ENCODE measurements at places on chromosomes 16 and 17.
A peak's percentile ranks its signal among the peaks of the same experiment; 100 is the strongest.

GRCh38 chr17:2107506-2107905 lies 52.6 kb downstream of the HIC1 start:
- no peak for DNase-seq

DNA sequence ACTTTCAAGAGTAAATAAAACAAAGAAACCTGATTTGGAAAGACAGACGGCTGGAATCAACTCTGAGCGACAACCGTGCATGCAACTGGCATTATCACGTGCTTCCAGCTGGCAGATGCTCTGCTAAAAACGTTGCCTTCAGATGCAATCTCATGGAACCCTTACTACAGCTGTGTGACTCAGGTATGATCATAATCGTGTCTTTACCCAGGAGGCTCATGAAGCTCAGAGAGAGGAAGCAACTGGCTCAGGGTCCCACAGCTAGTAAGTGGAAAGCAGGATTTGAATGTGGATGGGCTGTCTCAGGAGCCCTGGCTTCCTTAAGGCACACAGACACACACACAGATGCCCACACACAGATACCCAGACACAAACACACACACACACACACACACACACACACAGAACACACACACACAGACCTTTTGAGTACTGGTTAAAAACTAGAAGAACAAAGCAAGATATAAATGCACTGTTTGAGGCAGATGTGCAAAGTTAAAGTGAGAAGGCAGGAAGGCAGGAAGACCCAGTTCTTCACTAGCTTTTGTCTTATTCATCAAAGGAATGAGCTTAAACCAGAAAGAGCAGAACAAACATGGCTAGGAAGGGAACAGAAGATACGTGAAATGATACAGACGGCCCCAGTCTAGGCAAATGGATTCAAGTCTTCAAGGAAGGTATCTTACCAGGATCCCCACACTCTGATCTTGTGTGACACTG lies 275.2 kb downstream of the MAF start:
- no peak for DNase-seq

- DNase-seq: no peak
Measured at GRCh38 chr16:83772806-83773205, 35.0 kb upstream of the HSBP1 start.

GRCh38 chr16:53878216-53878615 lies 174.3 kb downstream of the FTO start:
- DNase-seq: no peak

- no peak for DNase-seq
Measured at GRCh38 chr16:70614208-70614951, 32.0 kb upstream of the IL34 start.

- DNase-seq: no peak
Measured at GRCh38 chr17:78888941-78889518, 14.0 kb downstream of the CEP295NL start.

DNA sequence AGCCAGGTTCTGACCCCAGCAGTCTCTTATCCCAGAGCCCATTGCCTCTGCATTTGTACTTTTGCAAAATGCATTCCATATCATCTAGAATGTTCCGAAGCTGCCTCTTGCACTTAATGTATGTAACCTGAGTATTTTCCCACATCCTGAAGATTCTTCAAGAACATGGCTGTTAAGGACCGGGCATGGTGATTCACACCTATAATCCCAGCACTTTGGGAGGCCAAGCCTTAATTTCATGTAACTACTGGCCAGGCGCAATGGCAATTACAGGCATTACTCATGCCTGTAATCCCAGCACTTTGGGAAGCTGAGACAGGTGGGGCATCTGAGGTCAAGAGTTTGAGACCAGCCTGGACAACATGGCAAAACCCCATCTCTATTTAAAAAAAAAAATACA lies 31.7 kb upstream of the GAN start:
- DNase-seq: no peak

DNA sequence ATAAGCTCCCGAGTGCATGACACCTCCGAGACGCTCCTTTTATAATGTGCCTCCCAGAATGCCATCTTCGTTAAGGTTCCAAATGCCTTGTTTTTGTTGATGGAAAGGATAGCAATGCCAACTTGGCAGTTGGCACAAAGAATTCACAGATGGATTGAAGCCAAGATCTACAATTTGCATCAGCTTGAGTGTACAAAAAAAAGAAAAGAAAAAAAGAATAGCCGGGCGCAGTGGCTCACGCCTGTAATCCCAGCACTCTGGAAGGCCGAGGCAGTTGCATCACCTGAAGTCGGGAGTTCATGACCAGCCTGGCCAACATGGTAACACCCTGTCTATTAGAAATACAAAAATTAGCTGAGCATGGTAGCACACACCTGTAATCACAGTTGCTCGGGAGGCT lies 7.6 kb downstream of the TBC1D16 start:
- no peak for DNase-seq

DNA sequence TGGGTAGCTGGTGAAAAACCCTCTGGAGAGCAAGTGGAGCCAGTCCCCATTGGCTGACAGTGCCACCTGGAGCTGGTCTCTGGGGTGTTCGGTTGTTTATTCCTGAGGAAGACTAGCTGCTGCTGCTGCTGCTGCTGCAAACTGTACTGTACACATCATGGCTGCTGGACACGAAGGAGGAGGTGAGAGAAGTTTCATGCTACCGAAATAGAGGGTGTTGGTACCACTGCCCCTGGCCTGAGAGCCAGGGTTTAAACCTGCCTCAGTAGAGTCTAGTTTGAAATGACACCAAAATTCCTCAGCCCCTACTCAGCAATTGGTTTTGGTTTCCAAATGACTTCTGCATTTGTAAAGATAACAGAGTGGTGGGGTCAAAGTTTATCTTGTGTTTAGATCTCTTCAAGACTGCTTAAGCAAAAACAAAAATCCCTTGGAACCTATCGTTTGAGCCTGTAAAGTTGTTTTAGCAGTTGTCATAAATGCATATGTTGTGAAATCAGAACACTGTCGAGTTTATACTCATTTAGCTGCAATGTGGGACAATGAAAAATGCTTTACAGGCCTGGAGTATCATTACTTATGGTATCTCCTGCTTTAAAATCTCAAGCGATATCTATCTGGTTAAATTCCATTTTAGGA lies 40.8 kb downstream of the CYB5B start:
- no peak for DNase-seq

GRCh38 chr17:27360507-27360906 lies 66.6 kb downstream of the WSB1 start:
- no peak for DNase-seq

- DNase-seq: peak; percentile 34
Measured at GRCh38 chr17:81666092-81666341, 388 bp downstream of the OXLD1 start.

- no peak for DNase-seq
Measured at GRCh38 chr16:89343501-89344457, 126.3 kb downstream of the ZNF778 start.

DNA sequence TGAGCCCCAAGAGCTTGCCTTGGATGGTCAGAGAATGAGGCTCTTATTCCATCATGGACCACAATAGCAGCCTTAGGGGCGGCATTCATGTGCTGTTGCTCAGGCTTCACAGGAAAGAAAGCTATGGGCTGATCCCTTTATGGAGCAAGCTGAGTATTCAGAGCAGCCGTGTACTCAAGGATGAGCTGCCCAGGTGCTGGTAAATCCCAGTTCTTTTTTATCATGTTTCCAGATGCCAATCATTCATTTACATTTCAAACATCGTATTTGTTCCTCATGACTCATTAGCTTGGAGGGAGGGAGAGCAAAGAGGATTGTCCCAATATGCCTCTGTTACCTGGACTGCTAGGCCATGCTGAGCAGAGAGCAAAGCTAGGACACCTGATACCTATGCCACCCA lies 475.7 kb downstream of the SHISA9 start:
- DNase-seq: no peak

- peak; percentile 86 for DNase-seq
Measured at GRCh38 chr17:65785109-65785508, 223.7 kb upstream of the AXIN2 start.

DNA sequence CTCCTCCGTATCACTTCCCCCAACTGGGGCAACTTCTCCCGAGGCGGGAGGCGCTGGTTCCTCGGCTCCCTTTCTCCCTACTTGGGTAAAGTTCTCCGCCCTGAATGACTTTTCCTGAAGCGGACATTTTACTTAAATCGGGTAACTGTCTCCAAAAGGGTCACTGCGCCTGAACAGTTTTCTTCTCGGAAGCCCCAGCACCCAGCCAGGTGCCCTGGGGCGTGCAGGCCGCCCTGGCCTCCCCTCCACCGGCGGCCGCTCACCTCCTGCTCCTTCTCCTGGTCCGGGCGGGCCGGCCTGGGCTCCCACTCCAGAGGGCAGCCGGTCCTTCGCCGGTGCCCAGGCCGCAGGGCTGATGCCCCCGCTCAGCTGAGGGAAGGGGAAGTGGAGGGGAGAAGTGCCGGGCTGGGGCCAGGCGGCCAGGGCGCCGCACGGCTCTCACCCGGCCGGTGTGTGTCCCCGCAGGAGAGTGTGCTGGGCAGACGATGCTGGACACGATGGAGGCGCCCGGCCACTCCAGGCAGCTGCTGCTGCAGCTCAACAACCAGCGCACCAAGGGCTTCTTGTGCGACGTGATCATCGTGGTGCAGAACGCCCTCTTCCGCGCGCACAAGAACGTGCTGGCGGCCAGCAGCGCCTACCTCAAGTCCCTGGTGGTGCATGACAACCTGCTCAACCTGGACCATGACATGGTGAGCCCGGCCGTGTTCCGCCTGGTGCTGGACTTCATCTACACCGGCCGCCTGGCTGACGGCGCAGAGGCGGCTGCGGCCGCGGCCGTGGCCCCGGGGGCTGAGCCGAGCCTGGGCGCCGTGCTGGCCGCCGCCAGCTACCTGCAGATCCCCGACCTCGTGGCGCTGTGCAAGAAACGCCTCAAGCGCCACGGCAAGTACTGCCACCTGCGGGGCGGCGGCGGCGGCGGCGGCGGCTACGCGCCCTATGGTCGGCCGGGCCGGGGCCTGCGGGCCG lies 1.6 kb downstream of the HIC1 start:
- no peak for DNase-seq

DNA sequence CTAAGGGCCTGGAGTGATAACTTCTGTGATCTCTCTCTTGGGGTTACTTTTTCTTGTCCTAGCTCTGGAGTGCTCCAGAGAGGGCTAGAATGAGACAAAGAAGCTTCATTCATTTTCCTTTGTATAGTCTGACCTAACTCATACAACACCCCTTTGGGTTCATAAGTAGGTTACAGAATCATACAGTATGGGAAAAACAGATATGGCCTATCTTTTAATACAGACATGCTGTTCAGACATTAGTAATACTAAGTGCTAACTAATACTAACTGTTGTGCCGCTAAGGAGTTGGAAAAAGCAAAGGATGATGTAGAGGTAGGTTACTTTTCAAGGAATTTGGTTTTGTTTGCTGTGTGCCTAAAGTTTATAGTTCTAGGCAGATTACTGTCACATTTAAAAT lies 84.7 kb downstream of the NLK start:
- DNase-seq: no peak

Measured in ACHN (cell line).